ENCODE measurements at places on chromosomes 5 and 9. TPM values are rescaled to one million over a fixed set of nuclear protein-coding genes. Genes with fewer than 3 reads are reported as not detected.

The PCBD2 gene
- 10.7 TPM for total RNA-seq

The CCL27 gene
- not detected for total RNA-seq

The SPOCK1 gene
- total RNA-seq = 59.8 TPM

The NEURL1B gene
- total RNA-seq = 35.8 TPM

The MRRF gene
- total RNA-seq = 41.8 TPM

The ARHGEF37 gene
- total RNA-seq = 3.9 TPM

The GCNT4 gene
- 1.00 TPM for total RNA-seq

The PDLIM4 gene
- total RNA-seq = 23.1 TPM

The LRRC19 gene
- not detected for total RNA-seq

The THBS4 gene
- 61.5 TPM for total RNA-seq

The PPP1R26 gene
- total RNA-seq = 10.6 TPM

The RASEF gene
- 0.06 TPM for total RNA-seq

The TENT4A gene
- total RNA-seq = 29.8 TPM

The HRCT1 gene
- total RNA-seq = 5.2 TPM

The IL9 gene
- not detected for total RNA-seq

The CD180 gene
- 2.6 TPM for total RNA-seq

The SNCB gene
- not detected for total RNA-seq

The HCN1 gene
- total RNA-seq = not detected

The CARTPT gene
- total RNA-seq = not detected

The RIC1 gene
- 22.5 TPM for total RNA-seq

The GRXCR2 gene
- not detected for total RNA-seq

The COL15A1 gene
- 73.3 TPM for total RNA-seq

Data from mesenteric fat pad (tissue), 1 donor.